ENCODE measurements at places on chromosomes 16 and 17.

- no peak for DNase-seq
Measured at GRCh38 chr17:64358261-64358788, 32.3 kb downstream of the PECAM1 start.

DNA sequence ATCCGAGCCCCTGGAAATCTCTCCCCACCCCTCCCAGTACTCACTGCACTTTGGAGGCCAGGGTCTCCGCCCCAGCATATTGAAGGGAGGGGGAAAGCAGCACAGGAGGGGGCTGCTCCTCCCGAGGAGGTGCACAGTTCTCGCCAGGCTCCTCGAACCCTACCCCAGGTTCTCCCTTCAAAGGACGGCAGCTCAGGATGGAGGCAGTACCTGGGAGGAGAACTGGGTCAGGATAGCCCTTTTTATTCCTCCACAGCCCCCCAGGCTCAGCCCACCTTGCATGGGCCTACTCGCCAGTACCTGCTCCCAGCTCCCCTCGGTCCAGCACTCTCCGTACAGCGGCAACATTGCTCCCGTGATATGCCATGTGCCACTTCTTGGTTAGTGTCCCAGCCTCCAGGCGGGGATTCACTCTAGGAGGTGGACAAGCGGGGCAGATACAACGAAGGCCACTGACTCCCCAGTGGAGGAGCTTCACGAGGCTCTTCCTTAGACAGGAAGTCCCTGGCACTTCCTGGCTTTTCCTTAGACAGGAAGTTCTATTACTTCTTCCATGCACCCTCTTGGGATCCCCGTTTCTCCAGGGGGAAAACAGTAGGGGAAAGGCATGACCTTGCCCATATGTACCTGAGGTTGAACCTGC is 2.1 kb upstream of the GPS2 start:
- DNase-seq, result no peak

DNA sequence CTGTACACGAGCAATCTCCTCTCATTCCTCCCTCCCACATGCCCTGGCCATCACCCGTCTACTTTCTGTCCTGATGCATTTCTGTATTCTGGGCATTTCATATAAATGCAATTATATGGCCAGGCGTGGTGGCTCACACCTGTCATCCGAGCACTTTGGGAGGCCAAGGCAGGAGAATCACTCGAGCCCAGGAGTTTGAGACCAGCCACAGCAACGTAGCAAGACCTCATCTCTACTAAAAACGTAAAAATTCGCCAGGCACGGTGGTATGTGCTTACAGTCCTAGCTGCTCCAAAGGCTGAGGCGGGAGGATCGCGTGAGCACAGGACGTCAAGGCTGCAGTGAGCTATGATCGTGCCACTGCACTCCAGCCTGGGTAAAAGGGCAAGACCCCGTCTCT is 4.8 kb downstream of the MEAK7 start:
- no peak for DNase-seq

DNA sequence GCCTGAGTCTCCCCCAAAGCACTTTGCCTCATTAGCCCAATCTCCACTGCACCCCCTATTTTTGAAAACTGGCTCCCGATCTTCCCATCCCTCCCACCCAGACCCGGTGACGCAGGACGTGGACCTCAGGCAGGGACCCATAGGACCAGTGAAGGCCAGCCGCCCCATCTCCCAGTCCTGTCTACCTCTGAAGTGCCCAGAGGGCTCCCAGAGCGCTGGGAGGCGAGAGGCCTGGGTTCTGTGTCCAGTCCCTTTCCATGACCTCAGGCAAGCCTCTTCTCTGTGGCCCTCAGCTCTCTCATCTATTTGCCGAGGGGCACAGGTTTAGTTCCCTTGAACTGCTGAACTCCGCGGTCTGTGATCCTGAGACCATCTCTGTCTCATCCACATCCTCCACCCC is 714 bp downstream of the TNS4 start:
- DNase-seq, result no peak

GRCh38 chr16:86704516-86704915 is 126.2 kb downstream of the FOXL1 start:
- DNase-seq, result no peak

GRCh38 chr16:85136213-85136701 is 24.0 kb upstream of the CIBAR2 start:
- no peak for DNase-seq

GRCh38 chr17:27818401-27819105 is 18.2 kb upstream of the NOS2 start:
- no peak for DNase-seq

GRCh38 chr16:14061732-14062259 is 9.3 kb upstream of the MRTFB start:
- no peak for DNase-seq

GRCh38 chr17:36550491-36551417 is 6.0 kb downstream of the GGNBP2 start:
- DNase-seq, result no peak

GRCh38 chr17:45852535-45853297 is 8.0 kb downstream of the SPPL2C start:
- peak; percentile 77 for DNase-seq

- DNase-seq, result no peak
Measured at GRCh38 chr16:56732366-56732765, 2.4 kb downstream of the NUP93 start.

- DNase-seq, result no peak
Measured at GRCh38 chr17:37405955-37406634, 541 bp downstream of the ACACA start.

DNA sequence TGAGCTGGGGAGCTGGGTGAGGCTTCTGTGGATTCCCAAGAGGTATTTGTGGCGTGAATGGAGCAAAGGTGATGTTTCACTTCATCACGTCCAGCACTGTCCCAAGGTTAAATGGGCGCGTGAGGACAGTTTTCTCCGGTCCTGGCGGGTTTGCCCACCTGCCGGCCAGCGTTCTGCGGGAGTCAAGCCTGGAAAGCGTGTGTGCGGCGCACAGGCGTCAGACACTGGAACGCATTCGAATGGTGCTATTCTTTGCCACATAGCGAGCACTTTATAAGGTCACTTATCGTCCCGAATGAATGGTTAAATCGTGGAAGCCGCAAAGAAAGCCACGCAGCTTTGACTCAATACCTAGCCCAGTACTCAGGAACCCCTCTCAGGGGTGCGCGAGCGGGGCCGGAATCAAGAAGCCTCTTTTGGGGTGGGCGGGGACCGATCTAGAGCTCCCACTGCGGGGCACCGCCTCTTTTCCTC is 446 bp upstream of the PSMD11 start:
- DNase-seq, result no peak

DNA sequence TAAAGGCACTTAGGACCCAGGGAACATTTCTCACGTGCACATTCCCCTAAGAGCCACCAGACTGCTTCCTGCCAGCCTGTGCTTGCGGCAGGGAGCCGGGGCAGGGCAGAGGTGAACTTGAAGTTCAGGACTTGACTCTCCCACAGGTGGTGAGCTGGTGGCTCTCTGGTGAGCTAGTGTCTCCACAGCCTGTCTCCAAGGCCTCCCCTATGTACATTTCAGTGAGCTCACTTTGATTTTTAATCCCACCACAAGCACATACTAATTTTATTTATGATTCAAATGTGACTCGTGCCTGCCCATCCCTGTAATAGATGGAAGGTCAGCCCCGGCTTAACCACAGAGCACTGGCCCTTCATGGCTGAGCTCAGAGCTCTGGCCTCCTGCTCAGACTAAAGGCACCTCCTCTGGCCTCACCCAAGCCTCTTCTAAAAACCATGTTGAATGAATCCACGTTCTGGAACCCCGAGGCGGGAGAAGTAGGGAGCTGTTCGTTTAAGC is 9.2 kb downstream of the SNN start:
- DNase-seq, result no peak

- DNase-seq, result no peak
Measured at GRCh38 chr17:6346156-6346786, 88.7 kb downstream of the AIPL1 start.

GRCh38 chr17:19644493-19645210 is 3.9 kb upstream of the ALDH3A2 start:
- no peak for DNase-seq

DNA sequence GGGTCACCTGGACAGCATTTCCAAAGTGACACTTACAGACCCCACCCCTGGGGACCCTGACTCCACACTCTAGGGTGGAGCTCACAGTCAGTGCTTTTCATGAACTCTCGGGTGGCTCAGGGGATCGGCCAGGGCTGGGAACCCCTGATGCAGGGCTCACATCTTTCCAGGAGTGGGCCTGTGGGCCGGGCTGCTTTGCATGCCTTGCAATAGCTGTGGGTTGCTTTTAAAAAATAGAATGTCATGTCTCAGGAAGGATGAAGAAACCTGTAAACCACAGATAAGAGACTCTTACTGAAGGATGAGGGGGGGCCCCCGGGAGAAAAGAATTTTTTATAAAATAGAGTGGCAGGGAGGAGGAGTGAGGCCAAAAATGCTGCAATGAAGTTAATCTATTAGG is 40.2 kb downstream of the RBFOX3 start:
- no peak for DNase-seq

DNA sequence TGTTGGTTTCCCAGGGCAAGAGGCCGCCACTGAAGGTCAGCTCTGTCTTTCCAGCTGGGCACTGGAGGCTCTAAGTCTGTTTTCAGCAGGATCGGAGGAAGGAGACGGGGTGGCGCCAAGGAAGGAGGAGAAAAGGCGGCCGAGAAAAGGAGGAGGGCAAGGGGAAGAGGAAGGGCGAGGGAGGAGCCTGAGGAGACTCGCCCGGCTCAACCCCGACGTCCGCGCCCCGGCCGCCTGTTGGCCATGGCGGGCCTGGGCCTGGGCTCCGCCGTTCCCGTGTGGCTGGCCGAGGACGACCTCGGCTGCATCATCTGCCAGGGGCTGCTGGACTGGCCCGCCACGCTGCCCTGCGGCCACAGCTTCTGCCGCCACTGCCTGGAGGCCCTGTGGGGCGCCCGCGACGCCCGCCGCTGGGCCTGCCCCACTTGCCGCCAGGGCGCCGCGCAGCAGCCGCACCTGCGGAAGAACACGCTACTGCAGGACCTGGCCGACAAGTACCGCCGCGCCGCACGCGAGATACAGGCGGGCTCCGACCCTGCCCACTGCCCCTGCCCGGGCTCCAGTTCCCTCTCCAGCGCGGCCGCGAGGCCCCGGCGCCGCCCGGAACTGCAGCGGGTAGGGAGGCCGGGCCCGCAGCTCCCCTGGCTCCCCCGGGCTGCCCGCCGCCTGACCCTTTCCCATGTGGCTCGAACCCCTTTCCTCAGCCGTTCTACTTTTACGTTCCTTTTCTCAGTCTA is at the start of gene RNF135:
Gene RNF135 (plus strand): TSS at position 209 of the 737 bp plus-strand sequence. CDS start 35 bp downstream, at position 244.
- peak; percentile 75 for DNase-seq

DNA sequence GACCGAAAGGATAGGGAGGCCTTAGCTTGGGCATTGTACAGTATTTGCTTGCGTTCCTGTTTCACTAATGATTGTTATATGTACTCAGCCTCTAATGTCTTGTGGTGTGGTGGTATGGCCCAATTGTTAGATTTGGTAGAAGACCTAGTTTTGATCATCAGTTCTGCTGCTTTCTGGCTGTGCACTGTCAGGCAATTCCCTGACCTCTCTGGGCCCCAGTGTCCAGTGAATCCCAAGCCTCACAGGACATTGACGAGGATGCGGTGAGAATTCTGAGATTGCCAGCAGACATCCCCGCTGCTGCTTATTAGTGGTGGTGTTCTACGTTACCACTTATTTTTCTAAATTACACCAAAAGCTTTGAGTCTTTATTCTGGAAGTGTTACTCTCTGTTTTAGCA is 195.2 kb downstream of the SNX29 start:
- no peak for DNase-seq

DNA sequence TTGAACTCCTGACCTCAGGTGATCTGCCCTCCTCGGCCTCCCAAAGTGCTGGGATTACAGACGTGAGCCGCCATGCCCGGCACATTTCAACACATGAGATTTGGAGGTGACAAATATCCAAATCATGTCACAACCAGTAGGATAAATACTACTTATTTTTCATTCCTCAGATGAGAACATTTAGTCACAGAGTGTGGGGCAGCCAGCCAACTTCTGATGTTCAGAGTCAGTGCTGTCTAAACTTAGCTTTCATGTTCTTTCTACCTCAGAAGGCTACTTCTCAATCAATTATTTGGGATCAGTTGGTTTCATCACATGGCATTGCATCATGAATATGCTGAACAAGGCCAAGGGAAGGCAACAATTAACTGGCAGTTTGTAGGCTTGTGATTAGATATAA is 134.5 kb downstream of the CDH13 start:
- no peak for DNase-seq

DNA sequence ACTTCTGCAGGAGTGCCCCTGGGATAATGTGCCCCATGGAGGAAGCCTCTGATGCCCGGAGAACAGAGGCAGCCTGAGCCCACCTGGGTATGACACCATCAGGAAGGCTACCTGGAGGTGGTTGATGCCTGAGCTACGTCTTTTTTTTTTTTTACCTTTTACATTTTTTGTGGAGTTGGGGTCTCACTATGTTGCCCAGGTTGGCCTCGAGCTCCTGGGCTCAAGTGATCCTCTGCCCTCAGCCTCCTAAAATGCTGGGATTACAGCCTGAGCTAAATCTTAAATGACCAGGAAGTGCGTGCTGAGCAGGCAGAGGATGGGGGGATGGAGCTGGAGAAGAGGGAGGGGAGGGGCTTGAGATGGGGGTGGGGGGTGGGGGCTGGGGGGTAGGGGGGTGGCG is 32.7 kb downstream of the ABCC6 start:
- DNase-seq, result no peak

DNA sequence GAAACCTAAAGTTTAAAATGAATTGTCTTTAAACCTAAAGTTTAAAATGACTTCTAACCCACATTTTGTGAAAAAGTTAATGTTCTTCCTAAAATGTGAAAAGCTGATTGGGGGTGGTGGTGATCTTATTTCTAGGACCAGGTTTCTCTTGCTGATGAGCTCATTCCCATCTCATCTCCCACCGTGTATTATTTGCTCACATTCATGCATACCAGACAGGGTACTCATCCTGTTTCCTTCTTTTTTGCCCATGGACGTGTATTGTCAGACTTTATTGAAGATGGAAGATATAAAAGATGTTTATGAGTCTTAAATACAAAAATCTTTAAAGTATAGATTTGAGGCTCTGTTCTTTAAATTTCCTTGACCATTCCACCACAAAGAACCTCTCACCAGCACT is 70.1 kb upstream of the MPHOSPH6 start:
- no peak for DNase-seq

Data from activated CD4-positive, alpha-beta T cell treated with anti-CD3 and anti-CD28 coated beads for 48 hours (primary cell).